ENCODE measurements at places on chromosomes 7 and 10.

- DNase-seq, result no peak
These were observed 10.7 kb downstream of the UPP1 start for GRCh38 chr7:48099781-48100180.

GRCh38 chr7:24656608-24657007 lies 83.4 kb downstream of the PALS2 start:
- no peak for DNase-seq

DNA sequence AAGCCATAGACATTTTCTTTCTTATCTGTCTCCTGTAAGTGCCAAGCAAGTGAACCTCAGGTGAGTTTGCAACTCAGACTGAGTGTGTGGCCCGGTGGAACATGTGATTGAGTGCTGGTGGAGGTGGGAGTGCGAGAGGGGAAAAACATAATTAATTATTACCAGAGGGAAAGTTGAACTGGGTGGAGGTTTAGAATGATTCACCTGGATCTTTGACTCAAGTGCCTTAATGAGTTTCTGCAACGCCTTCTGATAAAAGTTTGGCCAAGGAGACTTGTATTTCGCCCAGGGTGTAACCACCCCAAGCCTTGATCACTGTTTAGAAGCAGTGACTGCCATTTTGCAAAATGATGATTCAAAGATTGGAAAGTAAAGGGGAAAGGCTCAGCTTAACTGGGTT lies 513.9 kb downstream of the GATA3 start:
- no peak for DNase-seq

- no peak for DNase-seq
These were observed 128.6 kb upstream of the KCTD7 start for GRCh38 chr7:66500087-66500486.

DNA sequence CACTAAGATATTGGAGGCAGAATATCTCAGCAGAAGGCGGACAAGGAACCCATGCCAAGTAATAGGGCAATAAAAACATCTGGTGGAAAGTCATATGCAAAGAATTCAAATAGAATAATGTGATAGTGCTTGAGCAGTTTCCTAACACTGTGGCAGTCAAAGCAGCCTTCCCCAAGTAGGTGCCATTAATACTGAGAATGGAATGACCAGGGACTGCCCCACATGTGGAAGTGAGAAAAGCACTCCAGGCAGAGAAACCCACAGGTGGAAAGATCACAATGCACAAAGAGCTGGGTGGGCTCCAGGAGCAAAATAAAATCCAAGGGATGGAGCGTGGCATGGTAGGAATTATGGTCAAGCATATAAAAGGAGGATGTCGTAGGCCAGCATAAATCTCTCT lies 64.4 kb upstream of the NME8 start:
- DNase-seq, result no peak

- no peak for DNase-seq
These were observed 54.2 kb upstream of the FHIP2A start for GRCh38 chr10:114767101-114767985.

DNA sequence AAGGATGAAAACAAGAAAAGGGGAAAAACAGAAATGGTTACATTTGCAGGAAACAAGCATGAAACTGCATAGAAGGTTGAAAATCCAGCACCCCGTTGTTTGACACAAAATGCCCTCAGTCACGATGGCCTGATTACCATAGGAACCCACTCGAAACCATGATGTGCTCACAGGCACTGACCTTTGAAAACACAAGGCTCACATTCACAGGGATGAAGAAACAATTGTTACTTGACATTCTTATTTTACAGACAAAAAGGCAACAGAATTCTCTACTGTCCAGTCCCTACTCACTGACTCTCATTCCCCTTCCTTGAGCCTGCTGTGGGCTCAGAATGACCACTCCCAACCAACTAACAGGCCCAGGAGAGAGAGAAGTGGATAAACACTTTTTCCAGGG lies 131.4 kb upstream of the PDLIM1 start:
- no peak for DNase-seq

GRCh38 chr10:74909670-74910069 lies 83.3 kb downstream of the KAT6B start:
- no peak for DNase-seq

DNA sequence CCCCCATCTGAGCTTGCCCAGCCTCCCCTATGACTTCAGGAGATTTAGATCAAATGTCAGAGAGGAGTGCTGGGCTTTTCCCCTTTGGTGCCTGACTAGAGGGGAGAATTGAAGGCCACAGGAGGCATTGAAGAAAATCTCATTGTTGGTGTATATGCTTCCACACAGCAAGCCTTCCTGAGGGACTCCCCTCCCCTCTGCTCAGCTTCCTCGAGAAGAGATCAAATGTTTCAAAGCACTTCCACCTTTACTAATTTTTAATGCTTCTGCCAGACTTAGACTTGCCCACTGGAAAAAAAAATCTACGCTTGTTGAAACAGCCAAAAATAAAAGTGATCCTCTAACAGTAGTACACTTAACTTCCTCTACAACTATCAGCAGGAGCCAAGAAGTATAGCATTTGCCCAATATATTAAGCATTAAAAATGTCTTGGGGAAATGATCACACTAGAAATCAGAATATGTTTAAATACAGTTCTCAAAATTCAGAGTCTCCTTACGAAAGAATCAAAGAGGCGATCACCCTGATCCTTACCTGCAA lies 79.3 kb downstream of the FZD1 start:
- no peak for DNase-seq

- peak; percentile 19 for DNase-seq
These were observed 7.3 kb downstream of the DPYSL4 start for GRCh38 chr10:132193907-132194552.

DNA sequence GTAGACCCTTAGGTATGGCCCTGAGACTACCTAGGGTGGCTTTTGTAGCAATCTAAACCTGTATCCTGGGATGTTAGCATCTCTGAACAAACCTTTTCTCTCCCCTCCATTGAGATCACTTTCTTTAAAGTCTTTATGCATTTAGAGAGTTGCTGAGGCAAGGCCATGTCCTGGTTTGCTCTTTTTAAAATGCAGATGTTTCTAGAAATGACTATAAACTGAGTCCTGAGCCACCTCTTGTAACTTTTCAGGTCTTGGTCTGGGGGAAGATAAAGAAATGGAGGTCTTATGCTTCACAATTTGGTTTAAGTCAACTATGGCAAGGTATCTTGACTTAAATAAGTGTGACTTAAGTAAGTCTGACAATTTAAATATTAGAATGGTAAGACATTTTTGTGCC lies 78.0 kb downstream of the AUTS2 start:
- no peak for DNase-seq

DNA sequence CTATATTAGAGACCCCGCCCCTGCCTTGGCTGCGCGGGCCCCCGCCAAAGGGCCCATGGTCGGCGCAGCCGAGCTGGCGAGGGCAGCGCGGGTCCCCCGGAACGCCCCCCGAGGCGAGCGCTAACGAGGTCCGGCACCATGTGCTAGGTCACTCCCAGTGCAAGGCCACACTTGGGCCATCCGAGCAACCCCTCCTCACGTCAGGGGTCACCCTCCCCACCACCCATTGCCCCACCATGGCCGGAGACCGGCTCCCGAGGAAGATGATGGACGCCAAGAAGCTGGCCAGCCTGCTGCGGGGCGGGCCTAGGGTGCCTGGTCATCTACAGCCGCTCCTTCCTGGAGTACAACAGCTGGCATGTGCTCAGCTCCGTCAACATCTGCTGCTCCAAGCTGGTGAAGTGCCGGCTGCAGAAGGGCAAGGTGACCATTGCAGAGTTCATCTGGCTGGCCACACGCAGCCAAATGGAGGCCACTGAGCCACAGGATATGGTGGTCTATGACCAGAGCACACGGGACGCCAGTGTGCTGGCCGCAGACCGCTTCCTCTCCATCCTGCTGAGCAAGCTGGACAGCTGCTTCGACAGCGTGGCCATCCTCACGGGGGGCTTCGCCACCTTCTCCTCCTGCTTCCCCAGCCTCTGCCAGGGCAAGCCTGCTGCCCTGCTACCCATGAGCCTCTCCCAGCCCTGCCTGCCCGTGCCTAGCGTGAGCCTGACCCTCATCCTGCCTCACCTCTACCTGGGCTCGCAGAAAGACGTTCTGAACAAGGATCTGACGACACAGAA lies 12.4 kb upstream of the SEC24C start:
- no peak for DNase-seq

GRCh38 chr7:102395873-102396709 lies at the start of gene PRKRIP1:
Gene PRKRIP1 (plus strand): TSS chr7:102396363. CDS start chr7:102396412, 49 bp downstream.
- DNase-seq, result peak; percentile 69

DNA sequence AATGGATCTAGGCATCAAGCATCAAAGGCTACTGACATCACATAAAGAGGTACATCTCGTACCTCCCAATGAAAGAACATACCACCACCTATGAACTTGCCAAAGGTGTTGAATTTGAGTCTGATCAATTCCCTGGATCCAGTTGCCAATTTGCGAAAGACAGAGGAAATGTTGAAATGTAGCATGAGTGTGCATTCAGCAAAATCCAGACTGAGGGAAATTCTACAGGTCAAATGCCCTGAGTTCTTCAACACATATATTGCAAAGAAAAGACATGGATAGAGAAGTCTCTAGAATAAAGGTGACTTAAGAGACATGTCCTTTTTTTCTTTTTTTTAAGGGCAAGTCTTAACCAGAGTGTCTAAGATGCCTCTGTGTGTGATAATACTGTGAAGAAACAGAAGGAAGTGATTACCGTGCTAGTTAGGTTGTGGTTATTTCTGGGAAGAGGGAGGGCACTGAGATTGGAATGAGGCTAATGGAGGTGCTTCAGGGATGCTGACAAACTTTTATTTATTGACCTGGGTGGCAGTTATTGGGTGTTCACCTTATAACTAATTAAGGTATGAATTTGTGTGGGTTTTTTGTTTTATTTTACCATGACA lies 128.7 kb downstream of the SAMD9 start:
- no peak for DNase-seq

GRCh38 chr7:1719913-1720312 lies 49.8 kb downstream of the ELFN1 start:
- no peak for DNase-seq

- no peak for DNase-seq
These were observed 128.5 kb downstream of the WDR11 start for GRCh38 chr10:120979435-120980278.

GRCh38 chr7:494906-495305 lies 24.7 kb downstream of the PDGFA start:
- no peak for DNase-seq
